ENCODE measurements at places on chromosomes 6 and 20.

GRCh38 chr6:34836451-34836850 lies 44.6 kb downstream of the BLTP3A start:
- DNase-seq = peak; percentile 23

DNA sequence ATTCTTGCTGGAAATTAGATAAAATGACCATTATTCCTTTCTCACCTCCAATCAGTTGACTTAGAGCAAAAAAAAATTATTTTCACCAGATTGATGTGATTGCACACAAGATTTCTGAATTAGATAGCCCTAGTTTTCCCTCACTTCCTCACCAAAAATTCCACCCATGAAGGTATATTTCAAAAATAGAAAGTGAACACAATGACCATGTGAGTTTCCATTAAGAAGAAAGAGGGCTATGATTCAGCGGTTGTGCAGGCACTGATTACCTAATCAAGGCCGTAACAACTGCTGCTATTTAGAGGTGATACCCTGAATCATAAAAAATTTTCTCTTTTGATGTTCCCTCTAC lies 19.5 kb upstream of the RALGAPA2 start:
- DNase-seq = no peak

DNA sequence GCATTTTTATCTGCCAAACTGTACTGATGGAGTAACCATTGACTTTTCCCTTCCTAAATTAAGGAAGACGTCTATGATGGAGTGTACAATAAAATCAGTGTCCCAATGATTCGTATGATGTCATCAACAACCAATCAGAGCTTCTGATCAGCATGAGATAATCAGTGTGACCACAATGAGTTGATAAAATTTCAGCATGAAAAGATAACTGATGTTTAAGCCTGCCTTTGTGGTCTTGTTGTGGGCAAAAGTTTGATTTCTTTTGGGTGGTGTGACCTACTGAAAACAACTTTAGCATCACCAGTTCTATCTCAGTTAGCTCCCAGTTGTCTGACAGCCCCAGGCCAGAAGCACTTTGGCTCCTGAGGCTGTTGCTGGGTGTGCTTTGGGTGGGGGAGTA lies 3.3 kb downstream of the PCIF1 start:
- no peak for DNase-seq

- peak; percentile 61 for DNase-seq
Measured at GRCh38 chr6:96939007-96939805, 14.7 kb downstream of the KLHL32 start.

- DNase-seq = no peak
Measured at GRCh38 chr6:19979986-19980385, 142.8 kb downstream of the ID4 start.

DNA sequence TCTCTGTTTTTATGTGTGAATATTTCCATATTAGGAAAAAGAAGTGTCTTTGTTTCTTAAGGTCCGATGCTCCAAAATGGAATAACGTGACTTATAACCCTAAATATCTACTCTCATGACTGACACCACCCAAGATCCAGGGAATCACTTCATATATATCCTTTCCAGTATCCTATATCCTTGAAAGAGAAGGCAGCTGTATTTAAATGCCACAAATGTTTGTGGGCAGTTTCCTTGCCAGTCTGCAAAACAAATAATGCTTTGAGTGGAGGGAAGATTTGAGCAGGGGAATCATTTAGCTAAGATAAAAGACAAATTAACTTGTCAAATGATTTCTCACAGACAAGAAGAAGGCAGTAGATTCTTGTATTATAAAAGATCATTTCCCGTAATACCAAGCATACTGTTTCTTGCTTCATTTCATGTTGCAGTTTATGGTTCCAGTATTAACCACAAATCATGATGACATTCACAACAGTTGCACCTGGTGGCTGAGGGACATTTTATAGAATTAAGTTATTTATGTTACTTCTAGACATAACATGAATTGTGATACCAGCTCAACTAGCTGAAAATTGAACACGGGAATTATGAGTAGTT lies 30.0 kb upstream of the FABP7 start:
- DNase-seq = peak; percentile 4

GRCh38 chr6:1797801-1798200 lies 188.1 kb downstream of the FOXC1 start:
- DNase-seq = peak; percentile 18

- DNase-seq = no peak
Measured at GRCh38 chr6:150692604-150693003, 92.9 kb downstream of the PLEKHG1 start.

GRCh38 chr20:49758781-49759180 lies 45.1 kb upstream of the B4GALT5 start:
- DNase-seq = no peak

- no peak for DNase-seq
Measured at GRCh38 chr20:57429580-57430200, 38.5 kb downstream of the RBM38 start.

DNA sequence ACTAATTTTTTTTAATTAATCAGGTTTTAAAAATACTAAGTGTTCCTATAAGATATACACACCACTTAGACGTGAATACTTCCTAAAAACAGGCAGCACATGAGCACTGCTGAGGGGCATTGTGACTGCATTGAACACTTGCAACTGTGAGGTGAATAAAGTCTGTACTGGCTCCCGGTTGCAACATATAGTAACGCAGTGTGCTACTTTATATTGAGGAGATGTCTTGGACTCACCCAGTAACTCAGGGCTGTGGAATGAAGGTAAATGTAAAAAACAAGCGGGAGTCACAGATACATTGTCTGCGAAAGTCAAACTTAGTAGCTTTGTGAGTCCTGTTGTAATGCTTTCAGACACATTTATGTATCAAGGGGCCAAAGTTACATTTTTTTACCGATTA lies 17.0 kb upstream of the HLA-A start:
- DNase-seq = no peak
